ENCODE measurements at places on chromosomes 13 and 19.

DNA sequence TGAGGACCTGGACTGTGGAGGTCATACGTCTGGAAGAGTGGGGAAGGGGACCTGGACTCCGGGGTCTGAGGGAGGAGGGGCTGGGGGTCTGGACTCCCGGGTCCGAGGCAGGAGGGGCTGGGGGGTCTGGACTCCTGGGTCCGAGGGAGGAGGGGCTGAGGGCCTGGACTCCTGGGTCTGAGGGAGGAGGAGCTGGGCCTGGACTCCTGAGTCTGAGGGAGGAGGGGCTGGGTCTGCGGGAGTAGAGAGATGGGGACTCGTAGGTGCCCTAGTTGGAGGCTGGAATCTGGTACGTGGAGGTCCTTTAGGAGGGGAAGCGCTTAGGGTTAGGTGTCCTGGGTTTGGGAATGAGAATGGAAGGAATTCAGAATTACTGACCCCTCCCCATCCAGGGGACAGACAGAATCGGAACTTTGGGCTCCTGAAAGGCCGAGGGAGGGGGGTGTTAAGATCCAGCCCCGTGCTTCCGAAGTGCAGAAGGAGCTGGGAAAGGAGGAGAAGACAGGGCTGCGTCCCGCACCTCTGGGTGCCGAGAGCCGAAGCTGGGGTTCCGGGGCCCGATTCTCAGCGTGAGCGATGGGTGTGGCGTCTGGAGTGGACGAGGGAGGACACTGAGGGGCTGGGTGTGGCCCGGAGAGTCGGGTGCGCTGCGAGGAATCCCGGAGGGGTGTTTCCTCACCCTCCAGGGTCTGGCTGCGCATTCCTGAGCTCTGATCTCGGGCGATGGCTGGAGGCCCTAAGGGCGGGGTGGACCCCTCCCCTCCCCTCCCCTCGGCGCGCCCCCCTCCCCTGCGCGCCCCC lies 608 bp downstream of the MYADM start:
- DNase-seq, result no peak

DNA sequence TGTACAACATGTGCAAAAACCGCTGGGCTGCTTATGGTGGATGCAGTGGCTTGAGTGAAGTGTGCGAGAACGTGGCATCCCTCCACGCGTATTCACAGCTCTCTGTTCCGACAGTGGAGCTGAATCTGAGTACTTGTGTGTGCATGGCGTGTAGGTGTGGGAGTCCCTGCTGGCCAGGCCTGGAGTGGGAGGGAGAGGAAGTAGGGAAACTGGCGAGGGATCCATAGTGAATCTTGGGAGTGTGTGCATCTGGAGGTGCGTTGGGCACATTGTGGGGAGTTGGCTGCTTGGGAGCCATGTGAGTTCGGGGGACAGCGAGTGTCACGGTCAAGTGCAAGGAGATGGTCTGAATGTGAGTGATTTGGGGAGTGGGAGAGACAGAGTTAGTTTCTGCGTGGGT lies 2.4 kb downstream of the KLC3 start:
- DNase-seq, result no peak

DNA sequence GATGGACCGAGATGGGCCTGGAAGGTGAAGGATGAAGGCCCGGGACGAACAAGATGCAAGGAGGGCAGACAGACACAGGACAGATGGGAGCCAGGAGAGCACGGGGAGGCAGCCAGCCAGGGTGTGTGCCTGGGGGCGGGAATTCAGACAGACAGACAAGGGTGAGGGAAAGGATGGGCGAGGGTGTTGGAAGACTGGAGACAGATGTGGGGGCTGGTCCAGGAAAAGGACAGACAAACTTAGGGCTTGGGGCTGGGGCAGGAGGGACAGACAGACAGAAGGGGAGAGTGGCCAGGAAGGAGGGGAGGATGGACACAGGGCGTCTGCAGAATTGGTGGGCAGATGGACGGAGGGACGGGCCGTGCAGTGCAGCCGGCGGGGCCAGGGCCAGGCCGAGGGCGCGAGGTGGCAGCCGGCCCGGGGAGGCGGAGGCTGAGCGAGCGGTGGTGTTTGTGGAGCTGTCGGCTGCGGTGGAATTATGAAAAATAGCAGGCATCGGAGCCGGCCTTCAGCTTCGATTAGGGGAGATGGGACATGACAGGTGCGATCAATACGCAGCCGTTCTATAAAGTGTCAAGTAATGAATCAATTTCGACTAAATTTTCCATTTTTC lies 4.6 kb upstream of the ERFL start:
- DNase-seq, result no peak

- no peak for DNase-seq
Observed at GRCh38 chr13:43515531-43515930, 271.2 kb downstream of the ENOX1 start.

DNA sequence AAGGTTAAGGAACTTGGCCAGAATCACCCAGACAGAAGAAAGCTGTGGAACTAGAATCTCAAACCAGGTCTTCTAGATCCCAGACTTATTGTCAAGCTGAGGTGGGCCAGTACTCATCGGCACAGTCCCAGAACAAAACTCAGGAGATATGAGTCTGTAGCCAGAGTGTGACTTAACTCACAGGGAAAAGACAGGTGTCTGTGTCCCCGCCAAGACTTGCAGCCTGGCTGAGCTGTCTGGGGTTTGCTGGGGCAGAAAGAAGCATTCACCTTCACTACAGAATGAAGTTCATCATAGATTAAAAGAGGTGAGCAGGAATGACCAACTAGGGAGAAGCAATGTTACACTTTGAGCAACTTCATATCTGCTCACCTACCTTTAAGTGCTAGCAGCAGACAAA lies 257.2 kb downstream of the FOXO1 start:
- DNase-seq, result no peak

GRCh38 chr19:44202470-44202869 lies 9.9 kb upstream of the ZNF227 start:
- DNase-seq, result no peak

GRCh38 chr13:99757756-99758459 lies 213.7 kb downstream of the ZIC5 start:
- DNase-seq, result no peak

DNA sequence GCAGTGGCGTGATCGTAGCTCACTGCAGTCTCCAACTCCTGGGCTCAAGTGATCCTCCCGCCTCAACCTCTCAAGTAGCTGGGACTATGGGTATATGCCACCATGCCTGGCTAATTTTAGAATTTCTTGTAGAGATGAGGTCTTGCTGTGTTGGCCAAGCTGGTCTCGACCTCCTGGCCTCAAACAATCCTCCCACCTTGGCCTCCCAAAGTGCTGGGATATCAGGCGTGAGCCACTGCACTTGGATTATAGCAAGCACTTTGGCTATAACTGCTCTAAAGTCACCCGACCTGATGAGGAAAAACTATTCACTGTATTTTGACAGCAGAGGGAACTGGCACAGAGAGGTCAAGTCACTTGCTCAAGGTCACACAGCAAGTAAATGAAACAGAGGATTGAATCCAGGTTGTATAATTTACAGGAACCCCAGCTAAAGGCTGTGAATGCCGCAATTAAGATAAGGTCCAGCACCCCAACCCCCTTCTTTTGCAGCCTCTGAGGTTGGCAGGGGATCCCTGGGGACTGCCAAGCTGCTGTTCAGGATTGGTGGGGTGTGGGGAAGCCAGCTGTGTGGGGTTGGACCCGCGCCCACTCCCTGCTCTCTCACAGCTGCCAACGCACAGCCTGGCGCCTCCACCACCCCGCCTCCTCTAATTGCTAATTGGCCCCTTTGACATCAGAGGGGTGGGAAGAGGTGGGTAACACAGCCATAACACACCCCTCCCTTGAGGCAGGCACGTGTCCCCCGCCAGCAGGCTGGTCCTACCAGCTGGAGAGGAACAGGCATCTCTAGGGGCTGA lies 6.0 kb downstream of the TMIGD2 start:
- DNase-seq, result no peak

GRCh38 chr19:29524201-29524911 lies 1.4 kb upstream of the VSTM2B start:
- DNase-seq, result no peak

All from liver (tissue), 10 donors.